ENCODE measurements at places on chromosomes 2 and 18. TPM values are rescaled to one million over a fixed set of nuclear protein-coding genes. Genes with fewer than 3 reads are reported as not detected.

Gene MBP
- 101 TPM for total RNA-seq

Gene RAPH1
- total RNA-seq, result 6.0 TPM

Gene FABP1
- total RNA-seq, result not detected

Gene RTP5
- total RNA-seq, result 0.12 TPM

Gene MROH2A
- not detected for total RNA-seq

Gene LCT
- total RNA-seq, result 0.19 TPM

Gene OSBPL6
- total RNA-seq, result 6.1 TPM

Gene TYMS
- 163 TPM for total RNA-seq

Gene GALNT3
- total RNA-seq, result 13.1 TPM

Gene LRP2
- total RNA-seq, result 0.37 TPM

Gene MAPK4
- total RNA-seq, result not detected

Gene ARHGEF4
- total RNA-seq, result 1.7 TPM

Gene KRTCAP3
- 14.6 TPM for total RNA-seq

Gene DTNB
- total RNA-seq, result 31.2 TPM

Gene RESP18
- total RNA-seq, result not detected

Gene CBLN2
- total RNA-seq, result not detected

Gene C2orf92
- total RNA-seq, result 18.0 TPM

Gene NDUFS1
- 72.2 TPM for total RNA-seq

Measured in activated T-cell treated with anti-CD3 and anti-CD28 coated beads, Interleukin-2, amount 50 U/mL, for 72 hours (primary cell).